ENCODE measurements at places on chromosomes 2 and 18. TPM values are rescaled to one million over a fixed set of nuclear protein-coding genes. Genes with fewer than 3 reads are reported as not detected.
A peak's percentile ranks its signal among the peaks of the same experiment; 100 is the strongest.

Gene FKBP7
- total RNA-seq = 21.8 TPM

Gene HOXD12
- not detected for total RNA-seq

Gene MERTK
- total RNA-seq = 47.1 TPM

Gene POTEJ
- not detected for total RNA-seq

Gene SERPINB13
- total RNA-seq = not detected

Gene LRP1B
- 0.28 TPM for total RNA-seq

DNA sequence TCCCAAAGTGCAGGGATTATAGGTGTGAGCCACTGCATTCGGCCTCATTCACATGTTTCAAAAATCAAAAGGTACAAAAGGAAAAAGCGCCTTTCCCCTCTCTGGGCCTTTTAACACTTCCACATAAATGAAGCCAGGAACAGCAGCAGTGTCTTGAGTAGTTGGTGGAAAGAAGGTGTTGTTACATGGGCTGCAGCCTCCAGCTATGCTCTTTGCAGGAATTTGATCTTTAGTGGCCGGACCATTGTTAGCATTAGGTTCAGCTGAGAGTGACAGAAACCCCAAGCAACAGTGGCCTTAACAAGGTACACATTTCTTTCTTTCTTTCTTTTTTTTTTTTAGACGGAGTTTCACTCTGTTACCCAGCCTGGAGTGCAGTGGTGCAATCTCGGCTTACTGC, 59.1 kb downstream of the HS6ST1 start:
- no peaks in the 10 kb centered on the region for H3K27me3 ChIP-seq
- no peaks in the 10 kb centered on the region for H3K36me3 ChIP-seq
- no peak overlapping the region for H3K4me3 ChIP-seq
- no peak for DNase-seq

DNA sequence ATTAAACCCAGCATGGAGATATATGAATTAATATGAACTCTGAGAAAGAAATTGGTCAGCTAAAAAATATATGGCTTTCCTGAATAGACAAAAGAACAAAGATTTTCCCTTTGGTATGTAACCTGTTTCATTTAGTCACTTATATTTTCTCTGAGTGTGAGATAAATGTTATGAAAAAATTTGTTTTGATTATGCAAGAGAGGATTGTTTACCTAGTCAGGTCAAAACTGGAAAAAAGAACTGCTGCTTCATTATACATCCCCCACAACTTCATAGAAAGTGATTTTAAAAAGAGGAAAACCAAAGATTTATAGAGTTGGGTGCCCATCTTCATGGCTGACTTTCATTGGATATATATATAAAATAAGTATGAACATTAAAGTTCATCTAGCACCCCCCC, 242.2 kb upstream of the FN1 start:
- no peak overlapping the region for H3K27ac ChIP-seq
- H3K4me3 ChIP-seq = no peak overlapping the region
- H3K27me3 ChIP-seq = no peaks in the 10 kb centered on the region
- DNase-seq = no peak
- no peaks in the 10 kb centered on the region for H3K4me1 ChIP-seq

DNA sequence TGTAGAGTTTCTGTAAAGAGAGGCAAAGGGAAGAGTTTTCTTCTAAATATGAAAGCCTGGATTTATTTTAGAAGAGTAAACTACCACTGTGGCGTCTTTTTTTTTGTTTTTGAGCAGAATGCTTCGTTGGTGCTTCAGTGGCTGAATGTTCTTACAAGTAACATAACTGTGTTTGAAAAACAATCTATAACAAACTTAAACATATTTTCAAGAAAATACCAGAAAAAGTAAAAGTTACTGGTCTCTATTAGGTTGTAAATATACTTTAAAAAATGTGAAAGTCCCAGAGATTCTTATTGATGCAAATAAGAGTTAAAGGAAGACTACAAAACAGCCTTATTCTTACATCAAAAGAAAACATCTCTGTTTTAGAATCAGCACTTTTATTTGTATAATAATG, 76.2 kb downstream of the NEB start:
- H3K36me3 ChIP-seq = no peaks in the 10 kb centered on the region
- no peaks in the 10 kb centered on the region for H3K4me1 ChIP-seq
- no peak overlapping the region for H3K4me3 ChIP-seq
- no peaks in the 10 kb centered on the region for H3K27me3 ChIP-seq
- no peak overlapping the region for H3K27ac ChIP-seq

GRCh38 chr2:30298302-30298701, 67.0 kb downstream of the LBH start:
- H3K4me3 ChIP-seq = no peak overlapping the region
- no peaks in the 10 kb centered on the region for H3K36me3 ChIP-seq
- DNase-seq = no peak
- peaks cover 27% of the 10 kb centered on the region for H3K4me1 ChIP-seq
- no peaks in the 10 kb centered on the region for H3K27me3 ChIP-seq
- no peak overlapping the region for H3K27ac ChIP-seq

GRCh38 chr2:108414256-108414876, 34.6 kb upstream of the GCC2 start:
- no peaks in the 10 kb centered on the region for H3K27me3 ChIP-seq
- no peak overlapping the region for H3K4me3 ChIP-seq
- no peaks in the 10 kb centered on the region for H3K36me3 ChIP-seq
- H3K27ac ChIP-seq = no peak overlapping the region
- DNase-seq = no peak
- H3K4me1 ChIP-seq = no peaks in the 10 kb centered on the region

DNA sequence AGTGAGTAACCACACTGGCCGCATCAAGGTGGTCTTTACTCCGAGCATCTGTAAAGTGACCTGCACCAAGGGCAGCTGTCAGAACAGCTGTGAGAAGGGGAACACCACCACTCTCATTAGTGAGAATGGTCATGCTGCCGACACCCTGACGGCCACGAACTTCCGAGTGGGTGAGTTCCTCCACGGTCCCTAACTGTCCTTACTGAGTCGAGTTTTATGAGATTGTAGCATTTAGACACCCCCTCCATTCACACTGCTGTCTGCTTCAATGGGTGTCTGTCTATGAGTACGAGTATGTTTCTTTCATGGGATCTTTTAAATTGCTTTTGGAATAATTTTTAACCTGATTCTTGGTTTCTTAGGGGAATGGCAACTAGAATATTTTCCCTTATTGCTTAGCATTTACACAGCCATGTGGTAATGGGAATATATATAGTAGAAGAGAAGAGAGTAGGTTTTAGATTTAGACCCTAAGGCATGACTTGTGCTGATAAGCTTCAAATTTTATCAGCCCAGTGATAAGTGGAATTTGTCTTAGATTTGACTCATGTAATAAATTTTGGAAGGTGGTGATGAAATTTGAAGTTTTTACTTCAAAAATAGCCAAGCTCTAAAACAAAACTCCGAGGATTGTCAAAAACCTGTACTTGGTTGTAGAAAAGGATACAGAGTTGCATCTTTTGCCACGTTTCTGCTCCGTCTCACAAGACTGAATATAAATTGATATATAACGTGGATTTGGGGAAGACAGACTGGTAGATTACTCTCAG, 188.2 kb downstream of the LTBP1 start:
- no peaks in the 10 kb centered on the region for H3K36me3 ChIP-seq
- H3K4me3 ChIP-seq = peak overlapping the region; percentile 78
- H3K27me3 ChIP-seq = no peaks in the 10 kb centered on the region
- peak overlapping the region; percentile 95 for H3K27ac ChIP-seq

DNA sequence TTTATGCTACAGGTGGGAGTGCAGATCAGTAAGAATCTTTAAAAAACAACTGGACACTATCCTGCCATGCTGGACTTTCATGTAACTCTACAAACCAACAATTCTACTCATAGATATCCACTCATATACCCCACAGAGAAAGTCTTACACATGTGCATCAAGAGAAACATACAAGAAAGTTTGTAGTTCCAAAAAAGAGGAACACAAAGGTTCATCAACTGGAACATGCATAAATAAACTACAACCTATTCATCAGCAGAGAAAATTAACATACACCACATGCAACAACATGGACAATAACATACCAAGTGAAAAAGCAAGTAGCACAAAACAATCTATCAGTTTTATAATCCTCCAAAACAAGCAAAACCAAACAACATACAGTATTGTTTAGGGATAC, 17.0 kb downstream of the TCF4 start:
- no peak overlapping the region for H3K27ac ChIP-seq
- no peak for DNase-seq
- no peaks in the 10 kb centered on the region for H3K27me3 ChIP-seq
- no peak overlapping the region for H3K4me3 ChIP-seq

DNA sequence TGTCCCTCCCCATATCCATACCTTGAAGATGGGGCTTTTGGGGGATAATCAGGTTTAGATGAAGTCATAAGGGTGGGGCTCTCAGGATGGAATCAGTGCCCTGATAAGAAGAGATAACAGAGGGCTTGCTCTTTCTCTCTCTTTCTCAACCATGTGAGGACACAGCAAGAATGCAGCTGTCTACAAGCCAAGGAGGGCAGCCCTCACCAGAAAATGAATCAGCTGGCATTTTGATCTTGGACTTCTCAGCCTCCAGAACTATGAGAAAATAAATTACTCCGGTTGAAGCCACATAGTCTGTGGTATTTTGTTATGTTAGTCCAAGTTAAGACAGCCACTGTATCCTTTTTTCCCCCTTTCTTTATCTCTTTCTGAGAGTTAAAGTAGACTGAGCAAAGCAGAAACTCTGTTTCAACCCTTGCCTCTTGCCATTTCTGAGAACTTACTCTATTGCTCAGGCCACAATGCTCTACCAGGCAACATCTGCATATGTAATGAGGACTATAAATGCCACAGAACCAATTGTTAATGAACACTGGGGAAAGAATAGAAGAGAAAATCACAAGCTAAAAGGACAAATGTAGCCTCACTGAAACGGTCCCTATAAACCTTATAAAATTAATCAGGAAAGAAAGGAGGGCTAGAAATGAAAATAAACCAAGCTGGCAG, 56.9 kb downstream of the SRBD1 start:
- no peaks in the 10 kb centered on the region for H3K27me3 ChIP-seq
- no peak for DNase-seq
- no peak overlapping the region for H3K27ac ChIP-seq
- H3K4me1 ChIP-seq = no peaks in the 10 kb centered on the region
- H3K4me3 ChIP-seq = no peak overlapping the region

GRCh38 chr18:59660786-59661743, 36.2 kb downstream of the CCBE1 start:
- H3K4me1 ChIP-seq = no peaks in the 10 kb centered on the region
- DNase-seq = no peak
- H3K27ac ChIP-seq = no peak overlapping the region
